ENCODE measurements at places on chromosomes 2 and 18. TPM values are rescaled to one million over a fixed set of nuclear protein-coding genes. Genes with fewer than 3 reads are reported as not detected.

Gene PTPRN
- total RNA-seq = not detected

Gene ALPG
- total RNA-seq = not detected

Gene B3GNT7
- total RNA-seq = 7.2 TPM

DNA sequence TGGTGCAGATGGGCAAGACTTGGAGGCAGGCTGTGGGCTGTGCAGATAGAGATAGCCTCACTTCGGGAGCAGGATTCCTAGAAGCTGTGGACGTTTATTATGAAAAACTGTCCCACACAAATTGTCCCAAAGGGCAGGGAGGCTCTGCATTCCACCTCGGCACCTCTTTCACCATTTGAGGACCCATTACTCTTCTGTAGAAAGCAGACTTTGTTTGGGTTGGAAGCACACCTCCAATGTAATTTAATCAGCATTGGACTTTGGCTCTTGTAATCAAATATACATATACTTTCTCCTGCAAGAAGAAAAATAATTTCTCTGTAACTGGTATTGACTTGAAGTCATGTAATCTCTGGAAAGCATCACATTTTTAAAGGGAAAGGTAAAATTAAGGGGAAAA lies 8.5 kb downstream of the ONECUT2 start:
- DNase-seq = no peak

GRCh38 chr18:70082430-70082829 lies 123.1 kb downstream of the RTTN start:
- DNase-seq = no peak

Data from dermis microvascular lymphatic vessel endothelial cell (primary cell).